Naive thymus-derived CD4-positive, alpha-beta T cell (primary cell): ENCODE measurements at places on chromosomes 5 and 9. TPM values are rescaled to one million over a fixed set of nuclear protein-coding genes. Genes with fewer than 3 reads are reported as not detected.
A peak's percentile ranks its signal among the peaks of the same experiment; 100 is the strongest.

DNA sequence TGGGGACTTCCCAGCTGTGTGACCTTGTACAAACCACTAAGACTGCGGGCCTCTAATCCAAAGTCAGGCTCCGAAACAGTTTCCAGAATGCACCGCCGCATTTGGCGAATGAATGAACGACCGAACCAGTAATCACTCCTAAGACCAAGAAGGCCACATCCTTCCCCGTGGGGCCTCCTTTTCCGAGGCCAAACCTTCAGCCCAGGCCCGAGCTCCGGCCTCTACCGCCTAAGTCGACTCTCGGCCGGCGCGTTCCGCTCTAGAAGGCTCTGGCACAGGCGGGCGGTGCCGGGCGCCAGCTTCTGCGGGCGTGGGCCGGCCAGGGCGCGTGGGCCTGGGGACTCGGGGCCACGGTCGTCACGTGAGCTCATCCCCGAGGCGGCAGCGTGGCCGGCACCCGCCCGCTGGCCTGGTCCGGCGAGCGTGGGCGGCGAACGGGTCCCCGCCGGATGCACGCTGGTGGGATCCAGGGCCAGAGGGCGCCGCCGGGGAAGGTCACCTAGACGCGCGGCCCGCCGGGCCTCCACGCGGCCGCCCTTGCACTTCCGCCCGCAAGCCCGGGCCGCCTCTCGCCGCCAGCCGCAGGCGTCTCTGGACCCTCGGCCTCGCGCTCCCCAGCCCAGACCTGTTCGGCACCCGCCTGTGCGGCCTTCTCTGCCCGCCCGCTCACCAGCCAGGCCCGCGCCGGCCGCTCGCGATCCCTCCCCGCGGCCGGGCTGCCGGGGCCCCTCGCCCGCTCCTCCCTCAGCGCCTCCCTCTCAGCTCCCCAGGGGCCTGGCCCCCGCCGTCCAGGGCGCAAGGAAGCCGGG is 754 bp downstream of the VDAC1 start:
- H3K27ac ChIP-seq, result peak overlapping the region; percentile 98
- peak; percentile 73 for DNase-seq
- H3K36me3 ChIP-seq, result peaks cover 5% of the 10 kb centered on the region
- H3K27me3 ChIP-seq, result no peaks in the 10 kb centered on the region

Gene C7
- not detected for total RNA-seq

Gene MLANA
- not detected for total RNA-seq

- DNase-seq, result no peak
- H3K4me3 ChIP-seq, result no peak overlapping the region
- H3K27me3 ChIP-seq, result no peaks in the 10 kb centered on the region
- no peaks in the 10 kb centered on the region for H3K36me3 ChIP-seq
- H3K4me1 ChIP-seq, result no peaks in the 10 kb centered on the region
Observed at GRCh38 chr9:89721176-89721700, 116.4 kb downstream of the GADD45G start.

- no peak for DNase-seq
- H3K27me3 ChIP-seq, result no peaks in the 10 kb centered on the region
- no peaks in the 10 kb centered on the region for H3K36me3 ChIP-seq
Observed at GRCh38 chr5:9790276-9790675, 160.1 kb upstream of the TAS2R1 start.
